CD4-positive, alpha-beta T cell treated with Interleukin-4 for 1 hour (primary cell): ENCODE measurements at places on chromosomes 13 and 19.

DNA sequence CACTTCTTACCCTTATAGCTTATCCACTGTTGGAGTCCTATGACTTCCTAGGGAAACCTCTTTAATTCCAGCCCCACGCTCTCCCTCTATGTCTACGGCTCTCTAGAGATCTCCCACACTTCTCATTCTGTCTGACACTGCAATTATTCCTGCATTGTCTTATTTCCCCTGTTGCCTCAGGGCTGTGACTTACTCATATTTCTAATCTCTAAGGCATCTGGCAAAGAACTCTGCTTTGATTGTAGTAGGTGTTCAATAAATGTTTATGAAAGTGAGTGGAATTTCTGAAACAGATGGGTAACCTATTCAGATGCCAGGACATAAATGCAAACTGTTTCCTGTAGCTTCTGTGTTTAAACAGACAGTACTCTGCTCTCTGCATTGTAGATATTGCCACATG, 102.4 kb upstream of the SERTM1 start:
- DNase-seq = no peak

GRCh38 chr19:58400316-58400915, 5.0 kb downstream of the RNF225 start:
- no peak for DNase-seq

DNA sequence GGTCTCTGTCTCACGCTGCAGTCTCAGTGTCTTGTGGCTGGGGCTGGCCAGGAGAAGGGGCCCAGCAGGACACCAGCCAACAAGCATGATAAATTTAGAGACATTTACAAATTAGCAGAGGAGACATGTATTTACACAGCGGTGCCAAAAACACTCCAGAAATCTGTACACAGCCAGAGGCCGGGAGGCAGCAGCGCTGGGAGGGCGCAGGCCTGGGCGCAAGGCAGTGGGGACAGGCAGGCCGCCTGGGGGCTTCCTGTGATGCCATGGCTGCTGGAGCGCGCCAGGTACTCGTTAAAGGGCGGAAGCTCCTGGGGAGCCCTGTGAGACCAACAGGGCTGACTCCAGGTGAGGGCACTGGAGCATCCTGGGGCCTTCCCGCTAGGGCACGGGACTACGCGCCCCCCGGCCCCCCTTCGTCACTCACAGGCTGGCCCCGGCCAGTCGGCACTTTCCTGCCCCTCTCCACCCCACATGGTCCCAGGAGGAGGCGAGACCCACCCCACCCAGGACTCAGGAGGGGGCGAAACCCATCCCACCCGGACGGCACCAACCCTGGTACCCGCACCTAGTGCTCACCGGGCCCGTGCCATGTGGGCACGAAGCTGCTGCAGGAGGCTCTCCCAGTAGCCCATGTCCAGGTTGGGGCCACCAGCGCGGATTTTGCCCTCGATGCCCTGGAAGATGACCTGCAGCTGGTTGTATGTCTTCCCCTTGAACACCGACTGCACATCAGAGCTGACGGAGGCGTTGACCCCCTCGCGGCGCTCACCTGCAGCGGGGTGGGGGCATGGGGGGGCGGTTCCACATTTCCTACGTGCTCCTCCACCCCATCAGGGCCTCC, 7.4 kb upstream of the TBXA2R start:
- no peak for DNase-seq

- DNase-seq = no peak
These were observed 1.3 kb upstream of the PBX4 start for GRCh38 chr19:19619849-19620210.

GRCh38 chr13:51291341-51291740, 48.1 kb upstream of the SERPINE3 start:
- no peak for DNase-seq

GRCh38 chr13:28396053-28396452, 98.9 kb downstream of the FLT1 start:
- no peak for DNase-seq

DNA sequence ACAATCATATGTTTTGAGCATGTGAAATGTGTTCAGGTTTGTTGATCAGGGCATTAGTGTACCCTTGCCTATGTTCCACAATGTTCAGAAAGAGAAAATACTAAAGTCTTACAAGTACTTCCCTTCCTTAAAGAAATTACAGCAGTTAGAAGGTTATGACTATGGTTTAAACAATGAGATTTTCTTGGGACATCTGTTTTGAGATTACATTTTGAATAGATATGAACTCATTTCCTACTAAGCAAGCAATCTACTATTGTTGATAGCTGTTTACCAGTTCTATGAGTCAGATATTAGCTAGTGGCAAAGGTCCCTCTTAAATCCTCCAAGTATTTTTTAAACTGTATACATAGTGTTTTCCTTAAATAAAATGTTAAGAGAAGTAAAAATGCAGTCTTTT, 241.3 kb downstream of the DACH1 start:
- no peak for DNase-seq

DNA sequence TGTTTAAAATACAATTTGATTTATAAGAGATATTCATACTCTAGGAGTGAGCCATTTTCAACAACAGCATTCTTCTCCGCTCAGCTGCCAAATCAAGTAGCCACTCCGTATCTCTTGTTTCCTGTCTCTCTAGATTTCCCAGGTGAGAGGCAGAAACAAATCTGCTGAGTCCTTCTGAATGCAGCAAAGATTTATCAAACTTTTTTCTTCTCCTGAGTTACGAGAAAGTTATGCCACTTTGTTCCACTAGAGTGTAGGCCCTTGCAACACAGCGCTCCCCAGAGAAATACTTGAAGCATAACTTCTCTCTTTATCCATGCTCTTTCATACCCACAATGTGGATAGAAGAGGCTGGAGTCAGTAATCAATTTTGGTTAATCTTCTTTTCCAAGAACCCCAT, 1960.8 kb downstream of the OLFM4 start:
- no peak for DNase-seq

GRCh38 chr19:53254411-53255341, at the start of gene ZNF677:
TSS of gene ZNF677 (minus strand) at chr19:53254873. CDS start at chr19:53251550, 3,323 bp downstream.
- peak; percentile 89 for DNase-seq

DNA sequence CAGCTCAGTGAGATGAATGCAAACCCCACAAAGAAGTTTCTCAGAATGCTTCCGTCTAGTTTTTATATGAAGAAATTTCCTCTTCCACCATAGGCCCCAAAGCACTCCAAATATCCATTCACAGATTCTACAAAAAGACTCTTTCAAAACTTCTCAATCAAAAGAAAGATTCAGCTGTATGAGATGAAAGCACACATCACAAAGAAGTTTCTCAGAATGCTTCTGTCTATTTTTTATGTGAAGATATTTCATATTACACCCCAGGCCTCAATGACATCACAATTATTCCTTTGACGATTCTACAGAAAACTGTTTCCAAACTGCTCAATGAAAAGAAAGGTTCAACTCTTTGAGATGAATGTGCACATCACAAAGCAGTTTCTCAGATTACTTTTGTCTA, 1819.4 kb downstream of the UQCRFS1 start:
- no peak for DNase-seq

DNA sequence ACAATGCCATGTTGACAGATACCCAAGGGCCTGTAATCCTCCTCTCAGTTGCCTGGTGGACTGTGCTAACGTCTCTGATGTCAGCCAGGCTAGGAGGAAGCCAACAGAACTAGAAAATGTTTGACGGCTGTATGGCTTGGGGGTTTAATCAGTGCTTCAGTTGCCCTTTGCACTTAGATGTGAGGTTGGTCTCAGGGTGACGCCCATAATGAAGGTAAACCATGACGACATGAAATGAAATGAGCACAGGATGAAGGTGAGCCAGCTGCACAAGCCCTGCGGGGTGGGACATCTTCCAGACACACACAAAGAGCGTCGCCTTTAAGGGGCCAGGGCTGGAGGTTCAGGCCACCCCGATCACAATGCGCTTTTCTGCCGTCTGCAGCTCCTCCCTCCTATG, 127.2 kb downstream of the CRYL1 start:
- no peak for DNase-seq
